ENCODE measurements at places on chromosomes 13 and 19. TPM values are rescaled to one million over a fixed set of nuclear protein-coding genes. Genes with fewer than 3 reads are reported as not detected.

CDC42EP5 gene
- total RNA-seq, result 25.7 TPM

CRX gene
- total RNA-seq, result not detected

NLRP4 gene
- not detected for total RNA-seq

IRGC gene
- not detected for total RNA-seq

OR10H1 gene
- total RNA-seq, result 0.09 TPM

LILRB3 gene
- total RNA-seq, result 14.6 TPM

RXFP2 gene
- not detected for total RNA-seq

FFAR1 gene
- not detected for total RNA-seq

FARP1 gene
- 61.4 TPM for total RNA-seq

FGF22 gene
- 0.37 TPM for total RNA-seq

MEIOSIN gene
- not detected for total RNA-seq

NFIX gene
- 242 TPM for total RNA-seq

VSIG10L gene
- total RNA-seq, result 2.0 TPM

KRTDAP gene
- total RNA-seq, result not detected
